ENCODE measurements at places on chromosomes 11 and 22.

DNA sequence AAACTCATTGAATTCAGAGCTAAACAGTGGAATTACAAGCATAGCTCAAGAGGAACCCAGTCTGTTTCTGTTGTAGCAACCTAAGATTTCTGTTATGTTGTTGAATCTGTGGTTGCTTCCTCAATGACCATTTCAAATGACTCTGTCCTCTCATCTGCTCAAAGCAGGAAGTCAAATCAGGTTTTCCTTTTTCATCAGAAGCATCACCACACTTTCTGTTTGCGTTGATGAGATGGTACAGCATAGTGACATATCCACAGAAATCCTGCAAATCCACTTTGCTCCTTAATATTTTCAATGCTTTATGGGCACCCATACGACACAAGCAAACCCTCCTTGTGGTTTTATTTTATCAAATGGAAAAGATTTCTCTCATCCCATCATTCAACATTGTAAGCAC lies 12.6 kb upstream of the UCP2 start:
- DNase-seq, result no peak

- DNase-seq, result peak; percentile 25
Observed at GRCh38 chr22:46576556-46577367, 39.3 kb upstream of the CELSR1 start.

DNA sequence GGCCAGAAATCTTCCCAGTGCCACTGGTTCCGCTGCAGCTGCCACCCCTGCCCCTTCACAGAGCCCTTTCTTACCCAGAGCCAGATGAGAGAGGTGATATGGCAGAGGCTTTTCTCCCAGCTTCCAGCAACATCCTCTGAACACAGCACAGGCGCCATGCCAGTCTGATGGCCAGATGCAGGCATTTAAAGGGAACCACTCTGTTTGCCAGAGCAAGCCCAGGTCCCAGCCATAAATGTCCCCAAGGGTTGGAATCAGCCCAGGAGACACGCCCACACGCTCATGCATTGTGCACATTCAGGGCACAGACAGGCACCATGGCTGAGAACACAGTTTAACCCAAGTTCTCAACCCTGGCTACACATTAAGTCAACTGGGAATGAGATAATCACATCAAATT lies 114.3 kb upstream of the CSNK2A3 start:
- DNase-seq, result no peak

DNA sequence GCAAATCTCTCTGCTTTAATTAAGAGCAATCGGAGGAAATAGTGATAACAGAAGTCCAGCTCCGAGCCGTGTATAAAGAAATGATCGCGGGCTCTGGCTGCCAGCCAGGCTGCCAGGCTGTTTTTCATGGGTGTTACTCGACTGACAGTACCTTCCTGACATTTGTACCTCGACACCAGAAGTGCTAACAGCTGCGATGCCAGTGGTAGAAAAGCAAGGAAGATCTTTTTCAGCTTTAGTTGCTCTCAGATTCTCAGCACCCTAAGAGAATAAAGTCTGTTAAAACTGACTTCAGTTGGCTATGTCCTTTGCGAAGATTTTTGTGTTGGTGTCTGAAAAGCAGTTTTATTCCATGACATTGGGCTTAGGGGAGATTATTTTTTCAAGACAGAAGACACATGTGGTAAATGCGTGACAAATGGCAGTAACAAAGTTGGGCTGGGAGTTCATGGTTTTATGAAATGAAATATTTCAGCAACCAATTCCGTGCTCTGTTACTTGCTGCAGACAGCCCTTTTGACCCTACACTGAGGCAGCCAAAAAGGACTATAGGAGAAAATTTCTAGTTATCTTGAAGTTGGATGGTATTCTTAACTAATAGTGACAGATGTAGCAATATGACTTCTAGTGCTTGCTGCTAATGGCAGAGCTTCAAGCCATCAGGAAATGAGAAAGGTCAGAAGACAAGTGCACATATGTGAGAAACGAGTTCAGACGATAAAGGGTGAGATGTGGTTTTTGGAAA lies 296.2 kb downstream of the CNTN5 start:
- DNase-seq, result no peak

- no peak for DNase-seq
Observed at GRCh38 chr11:10350334-10350733, 45.5 kb downstream of the ADM start.

DNA sequence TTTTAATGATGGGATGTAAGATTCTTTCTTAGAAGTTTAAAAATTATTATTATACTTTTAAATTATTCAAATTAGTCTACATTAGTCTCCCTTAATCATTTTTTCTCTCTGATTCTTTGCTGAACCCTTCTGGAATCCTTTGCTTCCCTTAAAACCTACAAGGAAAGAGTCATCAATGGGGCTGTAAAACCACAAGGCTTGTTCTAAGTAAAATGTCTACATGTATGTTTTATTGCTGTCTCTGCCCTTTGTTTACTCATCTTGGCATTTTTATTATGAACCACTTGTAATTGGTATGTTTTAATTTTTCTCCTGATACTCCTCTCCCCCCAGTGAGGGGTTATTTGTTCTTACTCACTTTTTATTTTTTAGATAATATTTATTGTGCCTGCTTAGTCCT lies 27.4 kb downstream of the FAR1 start:
- DNase-seq, result no peak

GRCh38 chr11:102546427-102546826 lies 15.9 kb upstream of the MMP7 start:
- DNase-seq, result no peak

DNA sequence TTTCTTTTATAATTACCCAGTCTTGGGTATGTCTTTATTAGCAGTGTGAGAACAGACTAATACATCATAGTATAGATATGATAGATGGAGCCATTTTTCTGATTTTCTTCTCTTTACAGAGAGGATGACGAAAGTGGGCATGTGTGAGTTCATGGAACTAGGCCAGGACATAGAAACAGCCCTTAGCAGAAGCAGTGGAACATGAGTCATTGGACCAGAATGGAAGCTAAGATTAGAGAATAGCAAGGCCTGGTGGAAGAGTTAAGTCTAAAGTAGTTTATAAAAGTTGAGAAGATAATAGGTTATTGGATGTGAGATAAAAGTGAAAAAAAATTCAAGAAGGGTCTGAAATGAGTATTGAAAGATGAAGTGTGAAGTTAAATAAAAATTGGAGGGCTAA lies 97.0 kb upstream of the MPPED2 start:
- DNase-seq, result no peak

- no peak for DNase-seq
Observed at GRCh38 chr11:36219996-36220395, 69.2 kb downstream of the COMMD9 start.

- no peak for DNase-seq
Observed at GRCh38 chr11:125720781-125721180, 25.3 kb upstream of the PATE1 start.

Measured in stimulated activated CD4-positive, alpha-beta T cell treated with anti-CD3 and anti-CD28 coated beads, Interleukin-1b, Interleukin-23, amount 100 ng/mL, for 1 hour (primary cell).